ENCODE measurements at places on chromosomes 11 and 22.
A peak's percentile ranks its signal among the peaks of the same experiment; 100 is the strongest.

DNA sequence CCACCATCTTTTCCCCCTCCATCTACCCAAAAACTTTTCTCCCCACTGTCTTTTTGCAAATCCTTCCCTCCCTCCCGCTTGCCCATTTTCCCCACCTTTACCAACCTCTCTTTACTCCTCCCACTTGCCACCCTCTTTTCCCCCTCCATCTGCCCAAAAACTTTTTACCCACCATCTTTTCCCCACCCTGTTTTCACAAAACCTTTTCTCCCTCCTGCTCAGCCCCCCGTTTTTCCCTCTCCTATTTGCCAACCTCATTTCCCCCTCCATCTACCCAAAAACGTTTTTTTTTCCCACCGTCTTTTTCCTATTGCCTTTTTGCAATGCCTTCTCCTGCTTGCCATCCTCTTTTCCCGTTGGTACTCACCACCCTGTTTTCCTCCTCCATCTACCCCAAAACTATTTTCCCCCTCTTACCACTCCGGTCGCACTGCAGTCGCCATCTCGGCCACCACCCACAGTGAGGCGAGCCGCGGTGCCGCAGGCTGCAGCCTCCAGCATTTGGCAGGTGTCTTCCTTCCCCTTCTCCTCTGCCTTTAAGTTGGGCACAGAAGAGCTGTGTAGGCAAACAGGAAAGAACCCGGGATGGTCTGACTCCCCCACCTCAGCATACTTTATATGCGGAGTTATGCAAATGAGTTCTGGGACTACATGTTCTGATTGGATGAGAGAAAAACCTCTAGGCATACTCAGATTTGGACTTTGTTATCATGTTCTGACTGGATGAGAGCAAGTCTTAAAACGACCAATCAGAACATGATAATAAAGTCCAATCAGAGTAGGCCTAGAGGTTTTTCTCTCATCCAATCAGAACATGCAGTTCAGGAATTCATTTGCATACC lies 121.2 kb upstream of the VPREB1 start:
- DNase-seq: no peak

DNA sequence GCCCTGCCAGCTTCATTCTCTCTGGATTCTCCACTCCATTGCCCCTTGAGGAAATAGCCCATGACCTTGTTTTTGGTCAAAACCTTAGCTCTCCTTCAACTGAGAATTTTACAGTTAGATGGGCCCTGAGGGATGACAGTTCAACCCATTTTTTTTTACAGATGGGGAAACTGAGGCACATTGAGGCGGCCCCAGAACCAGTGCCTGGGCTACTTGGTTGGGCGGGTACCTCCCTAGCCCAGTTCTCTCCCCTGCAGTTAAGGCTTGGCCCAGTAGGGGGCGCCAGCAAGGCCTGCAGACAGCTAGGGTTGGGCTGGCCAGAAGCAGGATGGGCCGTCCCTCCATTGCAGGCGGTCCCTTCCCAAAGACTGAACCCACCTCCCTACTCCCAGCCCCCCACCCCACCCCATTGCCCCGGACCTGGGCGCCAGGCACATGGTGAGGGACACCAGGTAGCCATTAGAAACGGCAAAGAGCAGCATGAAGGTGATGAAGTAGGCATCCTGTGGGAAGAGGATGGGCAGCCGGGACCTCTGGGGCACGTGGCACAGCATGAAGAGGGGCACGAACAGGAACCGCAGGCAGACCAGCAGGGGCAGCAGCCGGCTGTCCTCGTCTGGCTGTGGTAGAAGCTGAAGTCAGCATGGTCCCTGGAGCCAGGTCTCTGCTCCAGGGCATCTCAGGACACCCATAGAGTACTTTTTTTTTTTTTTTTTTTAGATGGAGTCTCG lies 7.6 kb downstream of the SLC29A2 start:
- peak; percentile 75 for DNase-seq

GRCh38 chr22:17085277-17086181 lies 729 bp downstream of the IL17RA start:
- peak; percentile 43 for DNase-seq

GRCh38 chr11:1148752-1149180 lies 9.0 kb upstream of the MUC5AC start:
- DNase-seq: no peak

- DNase-seq: no peak
Observed at GRCh38 chr11:43467958-43468357, 109.2 kb downstream of the TTC17 start.

DNA sequence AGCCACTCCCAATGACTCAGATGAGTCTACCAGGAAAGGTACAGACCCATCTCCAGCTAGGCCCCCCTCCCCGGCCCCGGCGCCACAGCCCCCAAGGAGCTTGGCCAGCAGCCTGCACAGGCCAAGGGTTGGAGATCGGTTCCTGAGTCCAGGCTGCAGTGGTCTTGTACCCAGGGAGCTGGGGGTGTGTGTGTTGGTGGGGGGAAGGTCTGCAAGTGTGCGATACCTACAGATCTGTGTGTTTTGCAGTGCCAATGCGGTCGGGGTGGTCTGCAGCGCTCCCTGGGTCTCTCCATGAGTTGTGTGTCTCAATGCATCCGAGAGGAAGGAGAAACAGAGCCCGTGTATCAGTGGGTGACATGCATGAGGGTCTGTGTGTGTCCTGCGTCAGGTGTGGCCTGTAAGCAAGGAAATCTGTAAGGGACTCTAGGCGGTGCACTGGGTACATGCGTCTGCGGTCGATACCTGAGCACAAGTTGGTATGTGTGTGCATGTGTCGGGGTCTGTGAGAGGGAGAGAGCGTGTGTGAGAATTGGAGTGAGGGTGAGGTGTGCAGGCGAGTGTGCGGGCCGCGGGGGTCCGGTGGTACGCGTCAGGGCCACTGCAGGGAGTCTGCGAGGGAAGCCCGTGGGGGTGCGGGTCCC lies 645 bp downstream of the CDC42BPG start:
- DNase-seq: no peak

GRCh38 chr11:121651257-121651605 lies 198.5 kb upstream of the SORL1-AS1 start:
- DNase-seq: no peak

GRCh38 chr11:30329150-30329940 lies 6.4 kb downstream of the ARL14EP start:
- no peak for DNase-seq

GRCh38 chr11:61138935-61139334 lies 22.3 kb downstream of the VPS37C start:
- DNase-seq: no peak

DNA sequence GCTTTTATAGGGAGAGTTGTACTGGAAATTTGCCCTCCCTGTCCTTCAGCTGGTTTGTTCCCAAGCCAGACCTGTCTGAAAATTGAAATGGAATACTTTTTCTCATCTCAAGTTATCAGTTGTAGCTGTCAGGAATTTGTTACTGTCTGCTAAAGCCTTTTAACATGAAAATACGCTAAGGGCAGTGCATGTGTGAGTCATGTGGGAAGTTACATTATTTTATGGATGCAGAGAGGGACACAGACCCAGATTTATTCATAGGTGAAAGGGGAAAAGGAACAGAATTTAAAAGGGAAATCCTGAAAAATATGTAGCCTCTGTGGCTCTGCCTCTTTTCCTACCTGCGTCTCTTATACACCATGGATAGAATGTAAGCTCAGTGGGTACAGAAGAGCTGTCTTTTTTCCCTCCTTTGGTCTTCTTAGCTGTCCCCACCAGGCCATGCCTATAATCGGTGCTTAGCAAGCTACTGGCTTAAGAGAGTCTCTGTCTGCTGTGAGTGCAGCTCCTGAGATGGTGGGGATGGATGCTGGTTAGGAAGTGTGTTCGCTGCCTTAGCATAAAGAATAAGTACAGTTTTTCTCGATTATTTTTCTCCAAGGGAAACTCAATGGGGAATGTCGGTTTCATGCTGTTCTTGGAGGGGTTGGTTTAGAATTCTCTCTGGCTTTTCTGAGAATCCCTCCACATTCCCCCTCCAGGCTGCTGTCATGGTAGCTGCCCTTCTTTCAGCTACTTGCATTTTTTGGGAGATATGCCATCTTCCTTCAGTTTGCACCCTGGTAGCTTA lies 166.8 kb downstream of the TEAD1 start:
- DNase-seq: no peak

- no peak for DNase-seq
Observed at GRCh38 chr11:90343673-90344072, 120.8 kb upstream of the CHORDC1 start.

GRCh38 chr11:113182288-113182687 lies 132.1 kb upstream of the TTC12 start:
- no peak for DNase-seq

DNA sequence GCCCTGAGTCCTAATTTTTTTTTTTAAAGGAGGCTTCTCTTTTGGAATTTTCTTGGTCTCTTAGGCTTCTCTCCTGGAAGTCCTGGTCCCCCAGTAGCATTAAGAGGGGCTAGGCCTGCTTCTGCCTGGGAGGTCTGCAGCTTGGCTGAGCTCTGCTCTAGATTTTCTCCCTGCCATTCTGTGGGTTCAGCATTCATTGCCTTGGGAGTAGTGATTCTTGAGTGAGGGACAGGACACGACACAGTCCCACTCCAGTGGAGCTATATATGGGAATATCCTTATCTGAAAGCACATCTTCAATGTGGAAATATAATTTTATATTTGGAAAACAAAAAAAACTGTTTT lies 3.7 kb downstream of the IGSF22 start:
- no peak for DNase-seq

DNA sequence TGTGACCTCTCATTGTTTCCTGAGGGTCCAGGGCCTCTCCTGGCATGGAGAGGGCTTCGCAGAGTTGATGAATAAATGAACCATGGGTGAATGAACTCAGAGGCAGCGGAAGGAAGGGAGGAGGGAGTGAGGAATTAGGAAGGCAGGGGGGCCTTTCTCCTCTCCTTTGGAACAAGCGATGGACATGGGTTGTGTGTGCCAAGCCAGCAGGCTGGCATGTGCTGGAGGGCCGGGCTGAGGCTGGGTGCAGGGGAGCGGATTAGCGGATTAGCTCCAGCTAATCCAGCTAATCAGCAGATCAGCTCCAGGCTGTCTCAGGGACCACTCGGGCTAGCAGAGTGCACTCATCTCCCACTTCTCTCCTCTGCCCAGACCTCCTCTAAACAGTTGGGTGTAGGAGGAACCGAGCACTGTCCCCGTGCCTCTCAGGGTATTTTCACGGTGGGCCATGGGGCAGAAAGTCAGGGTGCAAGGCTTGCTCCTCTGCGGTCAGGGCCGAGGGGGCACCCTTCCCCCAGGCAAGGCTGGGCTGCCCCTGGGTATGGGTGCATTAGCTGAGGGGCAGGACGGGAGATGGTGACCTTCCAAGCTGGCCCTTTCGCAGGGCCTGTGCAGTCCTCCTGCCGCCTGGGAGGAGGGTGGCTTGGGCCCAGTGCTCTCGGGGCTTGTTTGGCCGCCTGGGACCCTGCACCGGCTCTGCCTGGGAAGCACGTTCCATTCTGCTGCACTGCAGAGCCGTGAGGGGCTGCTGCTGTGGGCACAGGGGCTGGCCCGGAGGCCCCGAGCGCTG lies 120.3 kb upstream of the B3GAT1 start:
- DNase-seq: no peak
